Activated CD4-positive, alpha-beta T cell treated with anti-CD3 and anti-CD28 coated beads, Interleukin-10, Interleukin-2, amounts not matched to agents 100 ng/mL and 50 ng/mL, durations not matched to agents 16 hours and 8 hours (primary cell): ENCODE measurements at places on chromosomes 2 and 18.

DNA sequence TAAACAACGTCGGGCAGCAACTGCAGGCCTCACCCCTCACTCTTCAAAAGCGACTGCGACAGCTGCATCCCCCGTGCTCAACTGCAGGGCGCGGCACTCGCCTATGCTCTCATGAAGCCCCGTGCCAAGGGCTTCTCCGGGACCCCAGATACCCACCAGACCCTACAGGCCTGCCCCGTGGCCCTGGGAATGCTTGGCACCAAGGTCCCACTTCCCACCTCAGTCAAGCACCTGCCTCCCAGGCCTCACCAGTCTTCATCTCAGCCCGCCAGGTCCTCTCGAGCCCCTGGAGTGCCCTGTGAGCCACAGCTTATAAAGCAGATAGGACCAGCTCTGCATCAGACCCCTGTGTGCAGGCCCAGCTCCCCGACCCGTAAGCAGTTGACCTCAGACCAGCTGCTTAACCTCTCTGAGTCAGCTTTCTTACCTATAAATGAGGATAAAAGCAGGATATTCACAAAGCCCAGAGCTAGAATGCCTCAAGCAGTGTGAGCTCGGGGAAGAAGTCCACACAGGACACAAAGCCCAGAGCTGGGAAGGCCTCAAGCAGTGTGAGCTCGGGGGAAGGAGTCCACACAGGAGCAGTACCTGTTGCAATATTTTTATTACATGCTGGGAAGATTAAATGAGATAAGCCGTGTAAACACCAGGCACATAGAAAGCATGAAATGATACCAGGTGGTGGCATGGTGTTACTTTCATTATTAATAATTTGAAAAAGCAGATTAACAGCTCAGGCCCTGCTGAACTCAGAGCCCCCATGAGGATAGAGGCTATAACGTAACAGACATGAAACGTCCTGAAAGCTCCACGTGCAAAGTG is 96.9 kb downstream of the HDAC4 start:
- DNase-seq: peak; percentile 83

GRCh38 chr2:179263015-179263414 is 1.6 kb downstream of the SESTD1 start:
- no peak for DNase-seq

- no peak for DNase-seq
Measured at GRCh38 chr18:36441426-36442240, 144.1 kb downstream of the FHOD3 start.

DNA sequence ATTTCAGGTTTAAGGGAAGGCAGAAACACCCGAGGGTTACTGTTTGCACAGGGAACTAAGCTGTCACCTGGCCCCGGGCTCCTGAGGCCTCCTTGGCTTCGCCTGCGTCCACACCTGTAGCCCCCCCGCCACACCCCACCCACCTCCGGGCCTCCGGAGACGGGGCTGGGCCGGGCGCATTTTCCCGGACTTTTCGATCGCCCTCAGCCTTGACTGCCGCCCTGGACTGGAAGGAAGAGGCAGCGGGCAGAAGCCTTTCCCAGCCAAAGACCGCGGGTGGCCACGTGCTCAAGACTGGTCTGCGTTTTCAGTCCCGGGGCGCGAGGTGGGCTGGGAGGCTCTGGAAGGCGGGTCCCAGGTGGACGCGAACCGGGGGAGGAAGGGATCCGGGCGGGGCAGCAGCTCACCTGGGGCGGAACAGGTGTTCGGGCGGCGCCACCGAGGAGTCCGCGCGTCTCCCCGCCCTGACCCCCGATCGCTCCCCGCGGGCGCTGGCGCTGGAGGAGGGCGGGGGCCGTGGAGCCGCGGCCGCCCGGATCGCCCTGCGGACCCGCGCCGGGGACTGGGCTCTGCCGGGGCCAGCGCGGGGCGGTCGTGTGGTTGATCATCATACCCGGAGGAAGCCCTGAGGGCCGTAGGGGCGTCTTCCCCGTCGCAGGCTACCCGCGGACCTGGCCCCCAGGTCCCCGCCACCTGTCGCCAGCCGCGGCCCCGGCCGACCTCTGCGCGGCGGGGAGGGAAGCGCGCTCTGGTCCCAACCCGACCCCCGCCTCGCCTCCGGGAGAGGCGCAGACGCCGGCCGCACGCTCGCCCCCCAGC is 3.2 kb downstream of the ID2 start:
- peak; percentile 63 for DNase-seq

DNA sequence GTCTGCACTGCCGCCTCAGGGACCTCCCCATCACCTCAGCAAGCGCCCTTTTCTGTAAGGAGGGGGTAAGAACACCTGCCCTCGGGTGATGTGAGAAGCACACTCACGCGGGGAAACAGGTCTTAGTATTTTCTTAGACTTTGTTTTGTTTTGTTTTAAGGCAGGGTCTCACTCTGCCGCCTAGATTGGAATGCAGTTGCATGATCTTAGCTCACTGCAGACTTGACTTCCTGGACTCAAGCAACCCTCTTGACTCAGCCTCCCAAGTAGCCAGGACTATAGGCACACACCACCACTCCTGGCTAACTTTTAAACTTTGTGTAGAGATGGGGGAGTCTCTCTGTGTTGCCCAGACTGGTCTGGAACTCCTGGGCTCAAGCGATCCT is 37.1 kb downstream of the RAMP1 start:
- no peak for DNase-seq

- no peak for DNase-seq
Measured at GRCh38 chr2:236527159-236527630, 42.4 kb upstream of the ACKR3 start.

DNA sequence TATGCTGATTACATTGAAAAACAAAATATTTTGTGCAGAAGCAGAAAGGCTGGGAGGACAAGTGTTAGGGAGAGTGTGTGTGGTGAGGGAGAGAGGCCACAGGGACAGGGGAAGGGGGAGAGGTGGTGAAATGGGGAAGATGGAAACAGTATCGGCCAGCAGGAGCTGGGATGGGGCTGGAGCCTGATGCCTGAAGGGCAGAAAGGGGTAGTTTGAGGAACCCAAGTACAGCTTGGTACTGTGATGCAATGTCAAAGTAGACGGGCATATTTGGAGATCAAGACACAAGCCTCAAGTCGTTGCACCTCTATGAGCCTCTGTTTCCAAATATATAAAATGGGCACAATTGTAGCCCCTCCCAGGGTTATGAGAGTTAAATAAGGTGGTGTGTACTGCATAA is 152.1 kb downstream of the LPIN1 start:
- DNase-seq: no peak

DNA sequence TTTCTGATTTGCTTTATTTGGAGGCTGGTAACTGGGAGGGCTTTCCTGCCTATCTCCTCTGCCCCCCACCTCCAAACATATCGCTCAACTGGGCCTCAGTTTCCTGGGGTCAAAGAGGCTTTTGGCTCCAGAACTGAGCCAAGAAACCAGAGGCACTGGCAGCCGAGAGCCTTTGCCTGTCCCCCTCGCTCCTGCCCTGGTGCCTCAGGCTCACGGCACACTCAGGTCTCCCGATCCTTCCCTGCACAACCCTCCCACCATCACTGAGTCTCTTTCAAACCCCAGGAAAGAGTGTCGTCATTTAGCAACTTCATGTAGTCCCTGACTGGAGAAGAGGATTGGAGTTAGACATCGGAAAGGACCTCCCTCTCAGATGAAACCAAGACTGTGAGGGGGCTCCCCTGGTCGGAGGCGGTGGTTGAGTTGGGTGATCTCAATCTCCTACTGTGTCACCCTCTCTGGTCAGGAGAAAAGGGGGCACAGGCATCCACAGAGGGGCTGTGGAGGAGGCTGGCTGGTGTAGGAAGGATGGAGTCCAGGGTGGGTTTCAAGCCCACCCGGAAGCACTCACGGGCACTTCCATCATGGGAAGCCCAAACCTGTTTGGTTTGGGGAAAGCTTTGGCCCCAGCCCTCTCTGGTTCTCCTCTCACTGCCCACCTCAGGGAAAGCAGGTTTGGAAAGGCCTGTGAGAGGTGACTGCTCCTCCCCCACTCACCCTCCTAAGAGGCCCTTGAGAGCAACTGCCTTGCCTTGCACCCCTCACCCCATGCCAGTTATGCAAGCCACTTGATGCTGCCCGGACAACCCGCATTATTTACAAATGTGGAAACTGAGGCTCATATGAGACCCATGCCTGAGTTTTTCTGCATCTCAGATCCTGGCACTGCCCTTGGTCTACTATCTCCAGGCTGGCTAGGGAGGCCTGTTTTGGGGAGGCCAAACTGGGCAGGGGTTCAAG is 62.3 kb downstream of the TNS1 start:
- no peak for DNase-seq

DNA sequence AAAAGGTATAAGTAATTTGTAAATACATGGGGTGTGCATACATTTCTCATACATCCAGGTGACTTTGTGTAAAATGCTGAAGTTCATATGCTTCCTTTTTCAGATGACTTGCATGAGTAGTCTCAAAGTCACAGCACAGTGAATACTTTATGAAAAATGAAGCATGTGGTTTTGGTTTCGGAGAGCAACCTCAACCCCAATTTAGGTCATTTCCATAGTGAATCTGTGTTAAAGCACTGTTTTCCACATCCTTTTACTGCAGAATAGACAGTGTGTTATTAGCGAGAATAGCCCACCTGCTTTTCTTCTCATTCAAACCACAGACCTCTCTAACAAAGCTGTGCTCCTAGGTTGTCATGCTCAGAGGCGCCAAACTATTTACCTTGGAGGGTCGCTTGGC is 204.4 kb upstream of the RASGRP3 start:
- DNase-seq: peak; percentile 86
